ENCODE measurements at places on chromosomes 2 and 18.

DNA sequence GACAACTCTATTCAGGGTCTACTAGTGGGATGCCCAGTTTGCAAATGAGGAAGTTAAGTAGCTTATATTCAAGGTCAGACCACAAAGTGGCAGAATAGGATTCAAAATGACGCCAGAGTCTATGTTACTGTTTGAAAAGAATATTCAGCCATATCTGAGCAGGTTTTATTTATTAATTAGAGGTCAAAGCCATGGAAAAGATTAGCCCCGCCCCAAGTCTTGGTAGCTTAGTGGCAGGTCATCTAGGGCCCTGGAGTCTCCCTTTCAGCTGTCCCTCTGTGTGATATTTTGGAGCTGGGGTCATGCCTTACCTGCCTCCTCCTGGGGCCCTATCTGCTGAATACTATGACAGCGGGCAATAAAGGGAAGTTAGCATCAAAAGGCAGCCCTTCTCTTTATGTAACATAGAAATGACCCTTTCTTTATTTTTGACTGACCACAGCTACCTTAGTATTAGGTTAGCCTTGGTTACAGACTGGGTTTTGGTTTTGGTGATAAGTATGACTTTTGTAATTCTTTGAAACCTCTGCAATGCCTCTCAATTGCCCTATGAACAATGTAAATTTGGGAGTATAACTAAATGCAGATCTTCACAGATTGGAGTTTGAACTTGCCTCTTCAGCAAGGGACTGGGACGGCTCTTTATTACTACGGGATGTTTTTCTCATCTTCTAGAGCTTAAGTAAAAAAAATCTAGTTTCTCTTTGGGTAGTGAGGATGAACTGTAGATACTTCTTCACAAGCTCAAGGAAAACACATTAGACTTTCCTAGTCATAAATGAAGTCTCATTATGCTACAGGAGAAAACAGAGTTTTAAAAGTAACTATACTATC lies 153.0 kb upstream of the ITGA4 start:
- DNase-seq, result no peak

DNA sequence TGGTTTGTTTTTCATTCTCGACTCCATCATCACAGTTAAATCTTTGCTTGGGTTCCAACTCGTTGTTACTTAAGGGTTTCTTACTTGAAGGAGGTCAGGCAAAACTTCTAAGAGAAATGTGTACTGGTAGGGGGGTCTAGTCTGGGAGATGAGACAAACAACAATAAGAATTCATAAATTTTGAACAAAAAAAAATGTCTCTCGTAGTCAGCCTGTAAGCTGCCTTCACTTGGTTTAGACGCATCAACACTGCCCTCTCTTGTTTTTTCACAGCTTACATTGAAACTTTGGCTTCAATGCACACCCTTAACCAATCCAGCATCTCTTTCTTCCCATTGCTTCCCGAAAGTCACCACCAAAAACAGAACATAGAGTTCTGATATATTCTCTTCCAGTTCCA lies 576.4 kb upstream of the PIK3C3 start:
- DNase-seq, result no peak

DNA sequence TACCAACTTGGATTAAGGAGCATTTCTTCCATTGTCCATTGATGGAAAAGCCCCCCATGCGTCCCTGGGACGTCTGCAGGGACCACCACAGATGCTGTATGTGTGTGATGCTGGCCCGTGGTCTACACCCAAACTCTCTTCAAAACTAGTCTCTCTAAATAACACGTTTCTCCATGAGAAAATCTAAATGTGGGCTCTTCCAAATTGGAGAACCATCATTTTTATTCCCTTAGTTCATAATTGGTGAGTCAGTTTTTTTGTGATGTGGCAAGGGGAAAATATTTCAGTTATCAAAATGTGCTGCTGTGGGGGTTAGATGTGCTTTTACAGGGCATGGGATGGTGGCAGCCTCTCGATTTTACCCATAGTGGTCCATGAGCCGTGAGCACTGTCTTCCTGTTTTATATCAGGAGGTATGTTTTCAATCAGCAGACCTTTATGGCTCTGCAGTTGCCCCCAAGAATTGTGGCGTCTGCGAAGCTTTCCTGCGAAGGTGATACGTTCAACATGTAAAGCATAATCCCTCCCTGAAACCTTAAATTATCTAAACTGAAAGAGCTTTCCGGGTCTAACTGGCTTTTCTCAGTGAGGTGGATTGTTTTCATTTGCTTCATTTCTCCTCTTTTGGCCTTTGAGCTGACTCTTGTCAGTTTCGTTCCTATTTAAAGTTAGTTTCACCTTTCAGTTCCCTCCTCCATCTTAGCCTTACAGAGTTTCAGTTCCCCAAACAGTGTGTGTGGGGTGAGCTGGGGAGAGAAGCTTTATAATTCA lies 78.4 kb downstream of the SETBP1 start:
- DNase-seq, result peak; percentile 51

GRCh38 chr18:7417727-7418126 lies 149.4 kb upstream of the PTPRM start:
- DNase-seq, result no peak

- DNase-seq, result no peak
These were observed 100.4 kb upstream of the SMAD2 start for GRCh38 chr18:48030616-48031480.

DNA sequence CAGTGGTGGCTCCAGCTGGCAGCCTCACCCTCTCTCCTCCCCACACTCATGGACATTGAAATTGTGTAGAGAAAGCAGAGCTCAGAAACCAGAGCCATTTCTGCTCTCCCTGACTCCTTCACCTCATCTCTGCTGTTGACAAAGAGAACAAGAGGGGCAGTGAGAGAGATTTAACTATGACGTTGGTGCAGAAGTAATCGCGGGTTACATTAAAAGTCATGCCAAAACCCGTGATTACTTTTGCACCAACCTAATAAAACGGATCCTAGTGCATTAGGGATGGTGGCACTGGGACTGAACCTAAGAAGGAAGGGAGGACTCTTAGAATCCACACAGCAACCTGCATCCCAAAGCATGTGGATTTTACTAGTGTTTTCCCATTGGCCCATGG lies 113.3 kb upstream of the CDC42EP3 start:
- no peak for DNase-seq

- DNase-seq, result no peak
These were observed 192.5 kb upstream of the RGPD4 start for GRCh38 chr2:107634172-107634571.

- peak; percentile 50 for DNase-seq
These were observed at the start of gene IL18R1 for GRCh38 chr2:102355526-102356380. Gene IL18R1 (plus strand): TSS chr2:102355796. CDS start chr2:102362661, 6,865 bp downstream.

GRCh38 chr18:47996091-47996541 lies 65.7 kb upstream of the SMAD2 start:
- DNase-seq, result no peak

DNA sequence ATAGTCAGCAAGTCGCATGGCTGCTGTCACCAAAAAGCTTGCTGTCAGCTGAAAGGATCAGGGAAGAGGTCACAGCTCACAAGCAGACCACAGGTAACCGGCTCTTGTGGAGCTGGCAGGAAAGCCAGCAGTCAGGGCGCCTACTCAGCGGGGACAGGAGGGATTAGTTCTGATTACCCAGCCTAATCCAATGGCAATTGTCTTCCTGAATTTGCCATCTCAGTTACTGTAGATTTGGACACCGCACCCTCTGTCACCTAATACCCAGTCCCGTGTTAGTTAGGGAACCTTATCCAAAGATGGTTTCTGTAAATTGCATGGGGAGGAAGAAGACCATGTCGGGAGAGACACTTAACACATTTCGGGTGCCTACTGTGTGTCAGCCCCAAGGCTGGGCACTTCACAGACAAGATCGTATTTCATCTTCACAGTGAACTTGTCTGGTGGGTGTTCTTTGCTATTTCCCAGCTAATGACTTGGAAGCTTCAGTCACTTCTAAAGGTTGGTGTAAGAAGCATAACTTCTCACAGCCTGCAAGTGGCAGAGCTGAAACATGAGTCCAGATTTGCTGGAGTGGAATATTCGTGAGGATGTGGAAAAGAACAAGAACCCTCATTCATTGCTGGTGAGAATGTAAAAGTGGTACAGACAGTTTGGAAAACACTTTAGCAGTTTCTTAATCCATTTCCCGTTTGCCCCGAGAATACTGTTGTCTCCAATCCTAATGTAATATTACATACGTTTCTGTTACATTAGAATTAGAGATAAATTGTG lies 9.9 kb downstream of the ALPK2 start:
- DNase-seq, result no peak

- DNase-seq, result no peak
These were observed 101.4 kb downstream of the CPO start for GRCh38 chr2:207040696-207041095.

- DNase-seq, result no peak
These were observed 102.4 kb upstream of the DCC start for GRCh38 chr18:52237551-52237950.

DNA sequence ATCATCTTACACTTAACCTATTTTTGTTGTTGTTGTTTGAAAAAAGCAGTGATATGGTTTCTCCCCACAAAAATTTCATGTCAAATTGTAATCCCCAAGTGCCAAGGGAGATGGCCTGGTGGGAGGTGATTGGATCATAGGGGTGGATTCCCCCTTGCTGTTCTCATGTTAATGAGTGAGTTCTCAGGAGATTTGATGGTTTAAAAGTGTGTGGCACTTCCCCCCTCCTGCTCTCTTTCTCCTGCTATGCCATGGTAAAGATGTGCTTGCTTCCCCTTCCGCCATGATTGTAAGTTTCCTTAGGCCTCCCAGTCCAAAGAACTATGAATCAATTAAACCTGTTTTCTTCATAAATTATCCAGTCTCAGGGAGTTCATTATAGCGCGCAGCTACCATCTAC lies 1362.7 kb upstream of the FAM98A start:
- DNase-seq, result no peak

GRCh38 chr2:138058427-138058826 lies 94.2 kb downstream of the HNMT start:
- no peak for DNase-seq

DNA sequence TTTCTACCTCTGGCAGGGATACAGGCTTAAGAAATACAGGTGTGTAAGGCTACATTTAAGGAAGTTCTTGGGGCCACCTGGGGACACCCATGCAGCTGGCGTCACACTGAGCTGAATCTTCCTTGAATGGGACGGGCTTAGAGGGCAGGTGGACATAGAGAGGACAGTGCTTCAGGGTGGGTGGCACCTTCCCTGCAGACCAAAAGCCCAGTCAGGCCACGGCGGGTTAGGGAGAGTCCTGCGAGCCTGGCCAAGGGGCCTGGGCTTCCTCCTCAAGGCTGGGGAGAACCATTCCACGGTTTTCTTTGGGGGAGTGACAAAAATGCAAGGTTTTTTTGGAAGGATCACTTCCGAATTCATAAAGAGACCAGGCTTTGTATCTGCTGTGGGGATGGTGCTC lies 73.4 kb downstream of the GNAL start:
- no peak for DNase-seq

DNA sequence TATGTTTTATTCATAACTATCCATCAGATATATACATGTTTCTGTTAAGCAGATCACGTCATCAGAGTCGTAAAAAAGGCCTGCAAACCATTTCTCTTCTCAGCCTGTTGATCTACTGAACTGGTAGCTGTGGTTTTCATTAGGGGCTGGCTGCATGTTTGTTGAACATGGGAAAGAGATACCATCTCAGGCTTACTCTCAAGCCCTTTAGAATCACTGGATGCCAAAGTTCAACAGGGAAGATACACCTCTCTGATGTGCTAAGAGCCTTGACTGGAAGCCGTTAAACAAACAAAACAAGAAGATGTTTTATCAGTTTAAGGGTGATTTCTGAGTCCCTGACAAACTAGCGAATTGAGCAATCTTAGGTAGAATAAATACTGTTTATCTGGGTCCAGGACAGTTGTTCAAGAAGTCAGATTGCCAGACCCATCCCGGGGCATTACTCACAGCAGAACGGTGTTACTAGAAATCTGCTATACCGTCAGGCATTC lies 94.5 kb upstream of the LMAN1 start:
- no peak for DNase-seq

- no peak for DNase-seq
These were observed 55.0 kb downstream of the GPD2 start for GRCh38 chr2:156491176-156491575.

GRCh38 chr18:6811816-6812215 lies 82.3 kb downstream of the ARHGAP28 start:
- DNase-seq, result no peak

- DNase-seq, result no peak
These were observed 45.8 kb upstream of the SMIM21 start for GRCh38 chr18:75473316-75473715.

DNA sequence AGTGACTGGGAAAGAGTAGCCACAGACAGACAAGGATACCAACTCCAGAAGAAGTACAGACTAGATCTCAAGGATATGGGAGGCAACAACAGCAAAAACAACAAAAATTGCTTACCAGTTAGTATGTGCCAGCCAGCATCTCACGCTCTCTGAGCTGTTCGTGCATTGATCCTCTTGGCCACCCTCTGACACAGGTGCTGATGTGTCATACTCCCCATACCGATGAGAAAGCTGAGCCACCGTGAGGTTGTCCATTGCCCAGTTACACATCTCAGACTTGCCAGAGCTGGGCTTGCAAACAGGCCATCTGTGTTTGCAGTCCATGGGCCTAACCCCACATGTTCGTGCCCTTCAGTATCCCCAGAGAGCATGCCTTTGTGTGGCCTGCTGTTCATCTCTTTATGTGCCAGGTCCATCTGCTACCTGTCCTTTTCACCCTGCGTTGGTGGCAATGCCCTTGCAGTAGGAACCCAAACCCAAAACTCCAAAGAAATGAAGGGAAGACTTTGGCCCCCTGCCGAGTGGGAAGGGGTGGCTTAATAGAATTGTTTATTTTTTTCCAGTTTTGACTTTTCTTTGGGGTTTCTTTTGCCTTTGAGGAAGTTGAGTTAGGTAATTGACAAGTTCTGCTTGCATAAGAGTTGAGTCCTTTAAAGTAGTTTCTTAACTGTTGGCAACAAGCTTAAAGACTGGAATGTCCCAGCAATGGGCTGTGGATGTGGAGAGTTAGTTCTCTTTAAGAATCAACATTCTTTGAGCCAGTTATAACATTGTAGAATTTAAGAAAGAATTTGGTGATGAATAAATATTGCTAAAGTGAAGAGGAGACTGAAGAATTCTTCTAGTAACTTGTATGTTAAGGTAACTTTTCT lies 46.7 kb downstream of the LYPD6B start:
- no peak for DNase-seq

- DNase-seq, result no peak
These were observed 168.6 kb upstream of the ATP5MC3 start for GRCh38 chr2:175350105-175350504.

- DNase-seq, result no peak
These were observed 43.1 kb upstream of the GPC1 start for GRCh38 chr2:240392084-240392947.
